ENCODE measurements at places on chromosomes 7 and 10. TPM values are rescaled to one million over a fixed set of nuclear protein-coding genes. Genes with fewer than 3 reads are reported as not detected.

GRCh38 chr10:86139066-86139657 is 227.4 kb downstream of the GRID1 start:
- DNase-seq, result peak; percentile 24

GRCh38 chr7:110209884-110210283 is 881.0 kb upstream of the LRRN3 start:
- DNase-seq, result no peak

DNA sequence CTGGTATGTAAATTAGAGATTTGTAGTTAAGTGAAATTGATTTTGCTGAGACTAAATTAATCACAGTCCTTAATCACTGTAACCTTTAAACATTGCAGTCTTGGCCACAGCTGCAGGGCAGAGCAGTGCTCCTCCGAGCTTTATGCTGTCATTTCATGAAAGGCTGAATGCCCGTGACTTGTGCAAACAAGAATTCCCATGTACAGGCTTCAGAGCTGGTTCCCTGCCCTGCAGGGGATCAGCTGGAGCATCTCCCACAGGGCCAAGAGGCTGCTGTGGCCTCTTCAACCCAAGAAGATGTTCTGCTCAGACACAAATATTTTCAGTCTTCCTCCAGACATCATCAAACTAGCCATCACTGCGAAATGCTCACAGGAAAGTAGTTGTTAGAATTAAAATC is 419.1 kb downstream of the AUTS2 start:
- DNase-seq, result no peak

DNA sequence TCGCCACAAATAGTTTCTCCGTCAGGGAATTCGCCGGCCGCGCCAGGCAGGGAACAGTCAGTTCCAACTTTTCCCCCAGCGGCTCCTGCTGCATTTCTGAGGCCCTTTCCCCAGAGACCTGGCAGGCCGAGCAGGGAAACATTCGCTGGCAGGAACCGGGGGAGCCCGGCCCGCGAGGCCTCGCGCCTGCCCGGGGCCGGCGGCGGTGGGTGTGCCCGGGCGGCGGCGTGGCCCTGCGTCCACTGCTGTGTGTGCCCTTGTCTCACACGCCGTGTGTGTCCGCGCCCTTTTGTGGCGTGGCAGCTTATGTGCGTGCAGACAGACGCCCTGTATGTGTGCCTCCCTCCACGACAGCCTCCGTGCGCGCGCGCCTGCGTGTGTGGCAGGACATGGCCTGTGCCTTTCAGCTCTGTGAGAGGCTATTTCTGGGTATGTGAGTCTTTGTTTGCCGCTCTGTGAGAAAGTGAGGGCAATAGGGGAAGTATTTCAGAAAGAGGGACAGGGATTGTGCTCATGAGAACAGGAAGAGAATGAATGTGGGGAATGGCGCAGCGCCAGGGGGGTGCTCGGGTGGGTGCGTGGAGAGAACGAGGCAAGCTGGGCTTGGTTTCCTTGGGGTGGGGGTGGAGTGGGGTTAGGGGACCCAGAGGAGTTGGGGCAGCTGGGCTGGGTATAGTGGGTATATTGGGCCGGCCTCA is 689 bp upstream of the SMARCD3 start:
- peak; percentile 57 for DNase-seq

- DNase-seq, result no peak
These were observed 57.2 kb upstream of the PITRM1 start for GRCh38 chr10:3229815-3230214.

DNA sequence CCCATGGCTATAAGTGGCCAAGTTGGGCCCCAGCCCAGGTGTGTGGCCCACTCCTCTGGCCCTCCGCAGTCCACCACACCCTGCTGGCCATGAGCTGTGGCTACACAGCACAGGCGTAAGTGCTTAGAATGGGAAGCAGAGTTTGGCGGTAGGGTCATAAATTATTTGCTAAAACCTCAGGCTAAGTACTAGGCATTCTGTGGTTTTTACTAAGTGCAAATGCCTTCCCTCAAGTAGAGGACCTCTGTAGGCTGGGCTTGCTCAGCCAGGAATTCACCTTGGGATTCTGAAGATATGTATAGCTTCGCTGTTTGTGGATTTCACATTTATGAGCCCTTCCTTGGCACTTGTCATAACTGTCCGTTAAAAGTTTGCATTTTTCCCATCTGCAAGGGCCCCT is 44.8 kb upstream of the LOXL4 start:
- DNase-seq, result peak; percentile 9

DNA sequence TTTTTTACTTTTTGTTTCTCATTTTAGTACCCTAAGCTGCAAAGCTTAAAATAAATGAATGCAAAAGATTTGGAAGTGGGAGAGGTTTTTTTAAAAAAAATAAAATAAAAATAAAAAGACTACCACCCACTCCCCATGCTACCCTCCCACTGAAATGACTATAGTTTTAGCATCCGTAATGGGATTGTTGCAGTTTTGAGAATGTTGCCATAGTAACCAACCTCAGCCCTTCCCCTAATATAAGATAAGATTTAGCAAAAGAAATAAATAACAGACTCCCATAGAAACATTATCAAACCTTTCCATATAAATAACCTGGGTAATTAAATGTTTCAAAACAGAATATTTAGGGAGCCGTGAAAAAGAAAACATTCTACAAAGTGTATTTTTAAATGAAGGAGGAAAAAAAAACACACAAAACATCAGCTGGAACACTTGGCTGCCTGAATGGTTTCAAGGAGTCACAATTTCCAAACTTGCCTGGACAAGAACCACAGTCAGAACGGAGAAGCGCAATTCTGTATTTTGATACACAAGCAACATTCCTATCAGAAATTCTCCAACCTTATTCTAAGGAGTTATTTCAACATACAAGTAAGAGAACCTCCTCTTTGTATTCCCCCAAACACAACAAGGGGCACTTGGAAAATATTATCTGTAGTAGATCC is 57.4 kb downstream of the DGKI start:
- no peak for DNase-seq

GRCh38 chr7:38232502-38233366 is 40.7 kb downstream of the TARP start:
- DNase-seq, result peak; percentile 59

- no peak for DNase-seq
These were observed 23.4 kb upstream of the C10orf67 start for GRCh38 chr10:23367896-23368595.

GRCh38 chr7:39321909-39322498 is 244.2 kb upstream of the YAE1 start:
- DNase-seq, result no peak

DNA sequence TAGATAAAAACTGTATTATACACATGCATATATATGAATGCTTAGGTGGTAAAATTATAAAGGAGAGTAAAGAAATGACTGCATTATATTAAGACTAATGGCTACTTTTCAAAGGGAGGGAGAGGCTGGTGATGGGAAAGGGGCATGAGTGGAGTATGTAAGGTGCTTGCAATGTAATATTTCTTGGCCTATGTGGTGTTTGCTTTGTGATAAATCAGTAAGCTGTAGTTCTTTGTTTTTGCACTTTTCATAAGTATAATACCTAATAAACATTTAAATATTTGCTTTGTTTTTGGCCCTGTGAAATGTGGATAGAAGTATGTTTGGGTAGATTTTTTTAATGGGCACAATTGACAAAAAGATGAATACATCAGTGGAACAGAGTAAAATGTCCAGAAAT is 25.9 kb downstream of the AGBL3 start:
- DNase-seq, result no peak

DNA sequence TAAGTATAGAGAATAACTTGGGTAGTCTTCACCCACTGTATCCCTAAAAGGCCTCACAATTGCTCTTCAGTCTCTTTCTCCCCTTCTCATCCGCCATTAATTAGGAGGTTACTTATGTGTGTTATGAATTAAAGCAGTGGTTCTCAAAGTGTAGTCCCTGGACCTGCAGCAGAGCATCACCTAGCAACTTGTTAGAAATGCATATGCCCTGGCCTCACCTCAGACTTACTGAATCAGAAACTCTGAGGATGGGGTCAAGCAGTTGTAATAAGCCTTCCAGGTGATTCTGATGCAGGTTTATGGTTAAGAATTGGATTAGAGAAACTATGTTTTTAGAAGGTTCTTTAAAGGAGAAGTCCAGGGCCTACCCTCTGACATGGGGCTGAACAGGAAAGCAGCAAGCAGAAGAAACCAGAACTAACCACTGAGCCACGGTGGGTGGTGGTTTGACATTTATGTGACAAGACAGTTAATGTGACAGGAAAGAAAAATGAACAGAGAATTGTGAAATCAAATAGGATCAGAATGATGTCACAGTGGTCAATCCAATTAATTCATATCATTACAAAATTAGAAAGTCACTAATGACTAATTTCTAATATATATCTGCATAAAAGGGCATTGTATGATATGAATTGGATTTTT is 37.6 kb downstream of the ENTPD1 start:
- DNase-seq, result no peak

- no peak for DNase-seq
These were observed 224.3 kb downstream of the MDFIC start for GRCh38 chr7:115146148-115146547.

DNA sequence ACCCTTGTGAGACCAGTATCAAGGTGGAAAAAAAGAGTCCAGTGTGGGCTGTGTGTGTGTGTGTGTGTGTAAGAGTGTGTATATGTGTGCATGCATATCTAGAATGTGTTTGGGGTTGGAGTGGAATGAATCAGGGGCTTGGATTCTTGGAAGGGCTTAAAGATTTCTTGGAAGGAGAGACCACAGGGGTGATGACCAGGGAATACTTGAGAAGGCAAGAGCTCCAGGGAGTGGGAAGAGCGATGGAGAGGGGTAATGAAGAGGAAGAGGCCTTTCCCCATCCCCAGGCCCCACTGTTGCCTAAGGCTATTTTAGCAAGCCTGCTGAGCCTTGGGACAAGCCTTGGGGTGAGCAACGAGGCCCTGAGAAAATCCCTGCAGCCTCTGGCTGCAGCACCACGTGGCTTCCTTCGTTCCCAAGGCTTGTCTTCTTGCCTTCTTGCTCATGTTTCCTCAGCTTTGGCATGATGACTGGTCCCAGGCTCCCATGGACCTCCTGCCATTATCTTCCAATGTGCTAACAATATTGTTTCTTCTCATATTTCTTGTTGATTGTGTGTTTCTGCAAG is 663.4 kb downstream of the INHBA start:
- no peak for DNase-seq

GRCh38 chr7:74505471-74506324 is 52.0 kb downstream of the GTF2IRD1 start:
- no peak for DNase-seq

DNA sequence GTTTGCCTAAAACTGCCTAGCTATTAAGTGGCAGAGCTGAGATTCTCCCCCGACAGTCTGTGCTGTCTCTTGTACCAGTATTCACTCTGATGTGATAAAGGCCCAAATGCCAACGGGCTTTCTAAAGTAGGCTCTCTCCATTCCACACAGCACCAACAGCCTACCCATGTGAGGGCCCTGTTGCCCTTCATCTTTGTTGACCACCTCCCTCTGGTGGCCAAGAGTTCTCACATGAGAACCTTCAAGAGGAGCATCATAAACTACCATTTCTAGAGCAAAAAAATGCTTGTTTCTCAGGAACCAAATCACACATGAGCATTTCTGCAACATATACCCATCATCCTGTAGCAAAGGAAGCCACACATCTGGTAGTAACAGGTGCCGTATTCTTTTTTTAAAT is 185.8 kb downstream of the GRM8 start:
- no peak for DNase-seq

GRCh38 chr7:40623863-40624262 is 489.1 kb downstream of the SUGCT start:
- no peak for DNase-seq

DNA sequence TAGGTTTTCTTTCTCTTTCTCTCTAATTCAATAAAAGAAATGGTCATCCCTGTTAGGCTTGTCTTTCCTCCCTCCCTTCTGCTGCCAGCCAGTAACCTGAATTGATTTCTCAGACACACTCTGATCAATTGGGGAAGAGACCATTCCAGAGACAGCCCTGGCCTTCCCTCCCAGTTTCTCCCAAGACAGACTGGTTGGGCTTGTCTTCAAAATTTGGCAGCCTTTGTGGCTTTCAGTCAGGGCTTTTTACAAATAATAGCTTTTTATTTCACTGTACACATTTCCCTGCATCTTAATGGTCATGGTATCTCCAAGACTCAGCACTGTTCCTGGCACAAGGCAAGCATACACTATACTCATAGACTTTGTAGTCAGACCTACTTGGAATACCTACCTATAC is 33.9 kb downstream of the BCAP29 start:
- peak; percentile 30 for DNase-seq

Gene SP4
- 37.7 TPM for total RNA-seq

Gene LOXL4
- total RNA-seq, result 1.2 TPM

Gene PAX4
- not detected for total RNA-seq

Gene SORBS1
- total RNA-seq, result 0.57 TPM

Gene IDI2
- not detected for total RNA-seq
